ENCODE measurements at places on chromosomes 5 and 9. TPM values are rescaled to one million over a fixed set of nuclear protein-coding genes. Genes with fewer than 3 reads are reported as not detected.

TNFSF15 gene
- 0.39 TPM for total RNA-seq

TLR4 gene
- total RNA-seq, result not detected

PTCD2 gene
- 20.3 TPM for total RNA-seq

BAAT gene
- 0.14 TPM for total RNA-seq

PCAT7 gene
- not detected for total RNA-seq

SLC30A5 gene
- 73.8 TPM for total RNA-seq

HRCT1 gene
- total RNA-seq, result 4.4 TPM

ACOT12 gene
- total RNA-seq, result not detected

TRAF2 gene
- total RNA-seq, result 14.1 TPM

CTNND2 gene
- total RNA-seq, result not detected

TAF11L5 gene
- total RNA-seq, result not detected

KCNV2 gene
- total RNA-seq, result not detected

Data from MCF 10A (cell line).